ENCODE measurements at places on chromosomes 3 and 15.

- no peak for DNase-seq
These were observed 5.8 kb upstream of the RARRES1 start for GRCh38 chr3:158737976-158738615.

DNA sequence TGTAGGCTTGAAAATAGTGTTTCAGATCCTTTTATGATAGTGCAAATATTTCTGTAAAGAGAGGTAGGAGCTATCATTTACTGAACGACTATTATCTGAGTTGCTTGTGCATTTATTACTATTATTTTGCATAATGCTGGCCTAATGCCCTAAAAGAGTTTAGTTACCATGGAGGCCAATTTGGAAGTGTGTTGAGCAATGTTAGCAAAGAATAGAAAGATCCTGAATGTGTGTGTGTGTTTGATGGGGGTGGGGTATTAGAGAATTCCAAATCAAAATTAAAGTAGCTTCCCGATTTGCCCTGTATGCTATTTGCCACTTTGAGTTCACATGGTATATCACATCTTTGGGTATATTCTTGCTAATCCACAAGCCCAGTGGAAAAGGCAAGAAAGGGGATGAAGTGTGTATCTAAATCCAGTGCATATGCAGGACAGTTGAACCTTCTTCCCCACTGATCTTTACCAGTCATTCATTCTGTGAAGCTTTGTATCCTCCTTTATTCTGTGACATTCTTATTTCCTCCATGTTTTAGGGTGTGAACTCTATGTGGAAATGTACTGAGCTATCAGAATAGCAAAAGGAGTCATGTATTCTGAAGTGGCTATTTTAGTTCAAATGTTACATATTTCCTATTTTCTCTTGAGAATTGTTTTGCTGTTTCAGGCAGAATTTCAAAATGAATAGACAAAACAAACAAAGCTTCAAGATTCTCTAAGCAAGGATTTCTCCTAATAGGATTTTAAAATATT is 45.7 kb upstream of the PLSCR5 start:
- DNase-seq, result no peak

GRCh38 chr3:44504566-44504965 is 27.1 kb upstream of the ZNF445 start:
- no peak for DNase-seq

DNA sequence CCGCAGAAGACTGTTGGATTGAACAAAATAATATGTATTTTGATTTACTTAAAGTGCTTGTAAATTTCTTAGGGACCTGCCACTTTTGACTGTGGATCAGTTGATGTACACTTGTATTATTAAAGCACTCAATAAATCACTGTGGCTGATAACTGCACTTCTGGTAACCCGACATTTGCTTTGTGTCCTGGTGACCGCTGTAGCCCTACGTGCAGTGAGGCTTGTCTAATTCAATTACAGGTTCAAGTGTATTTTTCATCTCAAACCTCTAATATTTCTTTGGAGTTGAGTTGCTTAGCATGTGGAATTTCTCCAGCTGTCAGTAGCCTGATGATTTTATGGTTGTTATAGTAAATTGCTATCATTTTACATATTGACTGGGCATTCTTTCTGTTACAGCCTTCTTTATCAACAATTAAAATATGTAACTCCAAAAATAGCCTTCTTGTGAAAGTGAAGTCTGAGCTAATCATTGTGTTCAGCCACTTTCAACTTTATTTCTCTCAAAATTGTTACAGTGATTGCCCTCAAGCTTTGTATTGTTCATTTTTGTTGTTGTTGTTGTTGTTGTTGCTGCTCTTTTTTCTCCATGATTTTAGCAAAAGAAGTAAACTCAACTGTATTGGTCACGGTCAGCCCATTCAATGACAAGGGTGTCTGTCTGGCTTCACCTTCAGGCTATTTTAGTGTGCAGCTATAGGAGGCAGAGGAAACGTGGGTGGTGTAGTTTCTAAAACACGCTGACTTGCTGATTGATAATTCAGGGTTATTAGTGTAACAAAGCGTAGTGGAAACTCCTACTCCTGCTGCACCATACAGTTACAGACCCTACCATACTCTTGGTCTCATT is 215.1 kb upstream of the UBE2E1 start:
- DNase-seq, result no peak

DNA sequence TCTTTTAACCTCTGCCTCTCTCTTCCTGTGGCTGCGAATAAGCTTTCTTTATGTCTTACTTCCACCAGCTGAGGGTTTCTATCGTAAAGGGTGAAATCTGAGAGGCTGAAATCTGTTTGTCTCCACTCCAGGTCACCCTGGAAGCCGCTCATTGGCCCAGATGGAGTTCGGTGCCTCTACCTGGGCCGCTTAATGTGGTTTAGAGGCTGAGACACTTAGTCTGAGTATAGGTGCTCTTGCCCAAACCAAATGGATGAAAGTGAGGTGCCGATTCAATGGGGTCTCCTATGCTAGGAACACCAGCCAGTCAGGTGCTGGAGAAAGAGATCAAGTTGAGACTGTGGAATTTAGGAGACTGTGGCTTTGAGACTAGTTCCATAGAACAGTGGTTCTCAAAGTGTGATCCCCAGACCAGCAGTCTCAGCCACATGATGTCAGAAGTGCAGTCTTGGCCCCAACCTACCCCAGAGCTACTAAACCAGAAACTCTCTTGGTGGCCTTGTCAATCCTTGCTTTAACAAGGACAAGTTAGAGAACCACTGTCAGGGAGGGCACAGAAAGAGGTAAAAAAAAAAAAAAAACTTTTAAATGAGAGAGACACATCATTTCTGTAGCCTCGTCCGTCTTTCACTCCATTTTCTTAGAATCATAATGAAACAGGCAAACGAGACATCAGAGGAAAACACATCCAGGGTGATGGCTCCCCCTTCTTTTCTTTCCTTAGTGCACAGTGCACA is 54.9 kb upstream of the CCR2 start:
- DNase-seq, result no peak

GRCh38 chr15:91308199-91308598 is 208.1 kb downstream of the SV2B start:
- no peak for DNase-seq

- peak; percentile 56 for DNase-seq
These were observed 52.1 kb downstream of the VGLL4 start for GRCh38 chr3:11591391-11592282.

DNA sequence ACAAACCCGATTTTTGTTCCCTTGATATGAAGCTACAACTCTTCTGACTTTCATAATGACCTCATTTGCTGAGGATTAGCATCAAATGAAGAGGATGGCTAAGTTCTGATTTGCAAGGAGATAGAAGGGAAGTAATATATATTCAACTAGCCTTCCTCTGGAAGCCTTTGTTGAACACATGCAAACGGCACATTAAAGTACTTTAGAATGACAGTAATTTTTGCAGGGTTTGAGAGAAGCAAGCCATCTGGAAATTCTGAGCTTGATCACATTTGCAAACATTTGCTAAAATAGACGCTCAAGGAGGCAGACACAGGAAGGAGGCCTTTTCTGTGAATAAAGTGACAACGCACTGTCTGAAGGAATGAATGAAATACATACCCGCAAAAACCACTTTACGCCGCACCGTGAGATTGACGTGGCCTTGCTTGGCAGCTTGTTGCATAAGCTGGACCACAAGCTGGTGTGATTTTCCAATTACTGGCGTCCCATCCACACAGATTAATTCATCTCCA is 657.2 kb downstream of the MAGI1 start:
- no peak for DNase-seq

GRCh38 chr15:45794712-45795439 is 160.0 kb downstream of the SQOR start:
- no peak for DNase-seq

DNA sequence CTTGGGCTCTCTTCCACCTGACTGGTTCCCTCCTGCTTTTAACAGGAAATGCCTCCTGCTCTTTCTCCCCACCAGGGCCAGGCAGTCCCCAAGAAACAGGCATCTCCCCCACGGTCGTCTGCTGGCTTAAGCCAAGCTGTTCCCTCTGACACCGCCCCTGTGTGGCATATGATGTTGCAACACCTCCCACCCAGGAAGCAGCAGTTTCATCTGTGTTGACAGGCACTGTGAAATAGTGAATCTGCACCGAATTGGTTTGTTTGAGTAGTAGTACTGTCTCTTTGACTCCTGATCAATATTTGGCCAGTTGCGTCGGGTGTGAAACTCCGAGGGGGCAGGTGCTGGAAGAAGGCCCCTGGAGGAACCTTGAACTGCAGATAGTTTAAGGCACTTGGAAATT is 188.8 kb downstream of the FEZF2 start:
- no peak for DNase-seq

DNA sequence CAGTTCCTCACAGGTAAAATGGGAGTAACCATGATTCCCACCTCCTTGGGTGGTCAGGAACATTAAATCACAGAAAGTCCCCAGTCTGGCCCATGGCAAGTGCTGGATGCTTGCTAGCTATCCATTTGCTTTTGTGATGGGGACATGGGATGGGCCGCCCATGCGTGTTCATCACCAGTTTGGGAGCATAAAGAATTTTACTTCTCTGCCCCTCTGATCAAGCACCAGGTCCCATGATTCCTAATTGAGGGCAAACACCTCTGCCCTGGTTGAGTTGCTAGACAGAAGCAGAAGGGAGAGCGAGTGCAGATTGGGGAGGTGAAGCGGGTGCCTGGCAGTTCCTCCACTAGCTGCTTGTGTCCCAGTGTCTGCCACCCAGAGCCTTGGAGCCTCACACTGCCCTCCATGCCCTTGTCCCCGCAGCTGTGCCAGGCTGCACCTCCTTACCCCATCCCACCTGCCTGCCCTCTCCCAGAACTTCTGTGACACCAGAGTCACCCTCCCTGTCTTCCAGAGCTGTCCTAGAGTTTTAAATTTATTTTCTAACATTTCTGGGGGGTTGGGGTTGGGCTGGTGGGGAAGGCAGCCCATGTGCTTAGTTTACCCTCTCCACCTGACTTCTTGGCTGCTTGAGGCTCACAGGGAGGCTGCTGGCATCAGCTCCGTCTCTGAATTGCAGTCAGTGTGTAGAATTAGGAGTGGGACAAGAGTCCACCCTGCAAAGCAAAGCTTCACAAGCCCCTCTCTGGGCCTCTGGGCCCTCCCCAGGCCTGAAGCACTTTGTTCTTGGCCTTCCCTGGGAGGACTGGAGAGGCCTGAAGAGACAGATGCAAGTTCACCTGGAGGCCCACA is 18.4 kb downstream of the CFAP100 start:
- no peak for DNase-seq

- DNase-seq, result no peak
These were observed 58.9 kb downstream of the EIF3J start for GRCh38 chr15:44595656-44596510.

DNA sequence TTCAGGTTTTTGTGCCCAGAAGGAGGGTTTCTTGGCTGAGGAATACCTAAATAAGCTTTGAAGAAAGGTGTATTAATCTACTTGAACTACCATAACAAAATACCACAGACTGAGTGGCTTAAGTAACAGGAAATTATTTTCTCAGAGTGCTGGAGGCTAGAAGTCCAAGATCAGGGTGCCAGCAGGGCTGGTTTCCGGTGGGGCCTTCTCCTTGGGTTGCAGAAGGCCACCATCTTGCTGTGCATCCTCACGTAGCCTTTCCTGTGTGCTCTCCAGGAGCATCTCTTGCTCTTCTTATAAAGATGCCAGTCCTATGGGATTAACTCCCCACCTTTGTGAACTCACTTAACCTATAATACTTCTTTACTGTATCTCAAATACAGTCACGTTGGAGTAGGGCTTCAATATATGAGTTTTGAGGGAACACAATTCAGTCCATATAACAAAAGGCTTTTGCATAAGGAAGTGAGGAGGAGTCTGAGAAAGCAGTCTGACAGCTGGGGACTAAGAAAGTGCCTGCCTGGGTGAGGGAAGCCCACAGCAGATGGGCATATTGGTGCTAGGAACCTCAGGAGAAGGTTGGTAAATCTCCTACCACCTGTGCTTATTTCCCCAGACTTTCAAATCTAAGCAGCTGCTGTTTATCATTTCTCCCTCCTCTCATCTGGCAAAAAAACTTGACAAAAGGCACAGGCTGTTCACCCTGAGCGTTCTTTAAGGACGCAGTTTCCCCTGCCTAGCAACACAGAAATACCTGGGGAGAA is 89.6 kb upstream of the CBLB start:
- DNase-seq, result no peak

- no peak for DNase-seq
These were observed 68.9 kb downstream of the SMAD3 start for GRCh38 chr15:67134067-67134838.

DNA sequence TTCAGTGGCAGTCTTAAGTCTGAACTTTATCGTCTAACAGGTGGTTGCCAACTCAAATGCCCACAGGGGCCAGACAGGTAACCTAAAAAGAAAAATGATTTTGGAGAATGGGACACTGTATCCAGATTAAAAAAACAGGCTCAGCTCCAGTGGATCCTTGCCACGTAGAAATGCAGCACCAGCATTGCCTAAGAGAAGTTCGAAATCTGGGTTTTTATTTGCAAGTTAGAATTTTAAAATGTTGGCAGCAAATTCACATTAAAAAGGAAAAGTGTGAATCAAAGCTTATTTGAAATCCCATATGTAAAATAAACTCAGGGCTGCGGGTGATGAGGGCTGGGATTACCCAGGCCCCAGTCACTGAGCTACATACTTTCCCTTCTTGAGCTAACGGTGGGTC is 408.5 kb upstream of the SUCLG2 start:
- DNase-seq, result no peak

DNA sequence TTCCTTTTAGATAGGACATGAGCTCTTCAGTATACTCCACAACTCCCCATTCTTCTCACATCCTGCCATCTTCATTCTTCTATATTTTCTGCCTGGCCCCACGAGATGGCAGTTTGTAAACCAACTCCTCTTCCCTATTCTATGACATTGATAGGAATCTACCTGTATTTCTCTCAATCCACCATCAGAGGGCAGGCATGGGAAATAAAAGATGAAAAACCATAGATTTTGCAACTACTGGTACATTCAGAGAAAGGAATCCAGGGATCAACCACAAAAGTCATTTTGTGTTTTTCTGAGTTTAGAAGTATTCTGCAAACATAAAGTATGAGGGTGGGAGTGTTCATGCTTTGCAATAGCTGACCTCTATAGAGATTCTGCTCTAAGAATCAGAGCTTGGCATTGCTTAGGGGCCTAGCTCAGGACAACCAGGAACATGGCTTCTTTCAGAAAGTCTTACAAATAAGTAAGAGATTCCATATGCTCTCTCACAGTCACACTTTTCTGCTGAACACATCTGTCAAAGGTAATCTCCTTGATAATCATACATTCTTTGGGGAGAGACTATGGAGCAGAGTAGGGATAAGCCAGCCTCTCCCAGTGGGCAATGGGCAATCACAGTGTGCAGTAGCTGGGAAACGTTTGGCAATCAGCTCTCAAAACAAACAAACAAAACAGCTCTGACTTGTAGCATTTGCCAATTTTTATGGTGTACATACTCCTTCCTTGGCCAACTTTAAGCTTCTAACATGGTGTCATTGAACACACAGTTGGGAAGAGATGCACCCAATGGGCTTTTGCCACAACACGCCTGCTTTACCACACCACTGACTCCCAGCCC is 43.1 kb upstream of the SLC25A36 start:
- no peak for DNase-seq

GRCh38 chr3:66860771-66861170 is 137.3 kb upstream of the KBTBD8 start:
- no peak for DNase-seq

GRCh38 chr3:38343797-38344594 is 2.6 kb upstream of the XYLB start:
- DNase-seq, result no peak

GRCh38 chr3:66449411-66449974 is 51.3 kb downstream of the LRIG1 start:
- no peak for DNase-seq

Data from NCI-H187 treated with DMSO at 0.1 percent for 48 hours (cell line).